NCI-H524 (cell line): ENCODE measurements at places on chromosomes 7 and 10.

GRCh38 chr7:25382869-25383268 is 154.6 kb upstream of the NPVF start:
- DNase-seq, result no peak

DNA sequence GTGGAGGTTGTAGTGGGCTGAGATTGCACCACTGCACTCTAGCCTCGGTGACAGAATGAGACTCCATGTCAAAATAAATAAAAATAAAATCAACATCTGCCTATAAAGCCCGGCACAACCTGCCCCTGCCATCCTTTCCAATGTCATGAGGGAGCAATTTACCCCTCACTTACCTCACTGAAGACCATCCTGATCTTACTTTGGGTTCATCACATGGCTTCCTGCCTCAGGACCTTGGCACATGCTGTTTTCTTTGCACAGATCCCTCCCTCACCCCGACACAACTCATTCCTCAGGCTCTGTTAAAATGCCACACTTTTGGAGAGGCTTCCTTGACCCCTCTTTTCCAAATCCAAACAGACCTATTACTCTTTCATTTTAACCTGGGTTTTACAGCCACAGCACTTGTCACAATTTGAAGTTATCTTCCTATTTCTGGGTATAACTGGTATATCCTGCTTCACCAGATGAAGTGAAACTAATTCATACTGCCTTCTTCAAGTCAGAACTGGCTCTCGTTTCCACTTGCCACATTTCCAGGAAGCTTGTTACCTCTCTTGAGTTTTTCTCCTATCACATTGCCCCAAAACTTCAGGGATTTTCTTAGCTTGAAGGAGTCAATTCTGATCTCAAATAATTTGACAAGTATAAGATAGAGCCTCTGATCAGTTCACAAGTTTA is 69.3 kb upstream of the PARD3 start:
- no peak for DNase-seq

DNA sequence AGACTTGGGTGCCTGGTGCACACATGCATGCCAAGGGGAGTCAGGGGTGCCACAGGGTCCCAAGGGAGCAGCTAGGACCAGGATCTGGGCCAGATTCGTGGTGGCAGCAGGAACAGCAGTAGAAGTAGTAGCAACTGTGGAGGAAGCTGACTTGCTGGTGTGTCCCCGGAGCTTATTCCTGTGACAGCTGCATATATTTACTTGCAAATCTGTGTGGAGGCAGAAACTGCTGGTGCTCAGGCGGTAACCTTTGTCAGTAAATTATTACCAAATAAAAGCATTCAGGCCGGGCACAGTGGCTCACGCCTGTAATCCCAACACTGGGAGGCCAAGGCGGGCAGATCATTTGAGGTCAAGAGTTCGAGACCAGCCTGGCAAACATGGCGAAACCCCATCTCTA is 67.4 kb upstream of the RAB18 start:
- DNase-seq, result no peak

- DNase-seq, result no peak
Measured at GRCh38 chr7:2381227-2381626, 22.2 kb upstream of the CHST12 start.

DNA sequence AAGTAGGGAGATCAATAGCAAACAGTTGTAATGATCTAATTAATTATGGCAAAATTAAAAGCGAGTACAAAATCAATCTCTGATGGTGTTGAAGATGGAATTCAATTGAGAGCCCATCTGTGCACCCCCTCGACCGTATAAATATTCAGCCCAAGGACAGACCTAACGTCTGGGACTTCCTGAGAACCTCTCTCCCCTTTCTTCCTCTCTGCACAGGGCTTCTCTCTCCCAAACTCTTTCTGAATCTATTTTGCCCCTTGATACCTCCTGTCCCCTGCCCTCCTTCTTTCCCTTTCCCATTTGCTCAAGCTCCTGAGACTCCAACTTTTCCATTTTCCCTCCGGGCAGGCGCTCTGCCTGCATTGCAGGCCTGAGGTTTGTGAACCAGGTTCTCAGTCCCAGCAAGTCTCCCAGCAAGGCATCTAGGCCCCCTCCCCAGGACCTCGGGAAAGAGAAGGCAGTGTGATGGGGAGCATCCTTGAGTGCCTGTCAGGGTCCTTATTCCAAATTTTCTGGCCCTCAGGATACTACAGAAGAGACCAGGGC is 8.5 kb upstream of the PAX2 start:
- DNase-seq, result no peak

DNA sequence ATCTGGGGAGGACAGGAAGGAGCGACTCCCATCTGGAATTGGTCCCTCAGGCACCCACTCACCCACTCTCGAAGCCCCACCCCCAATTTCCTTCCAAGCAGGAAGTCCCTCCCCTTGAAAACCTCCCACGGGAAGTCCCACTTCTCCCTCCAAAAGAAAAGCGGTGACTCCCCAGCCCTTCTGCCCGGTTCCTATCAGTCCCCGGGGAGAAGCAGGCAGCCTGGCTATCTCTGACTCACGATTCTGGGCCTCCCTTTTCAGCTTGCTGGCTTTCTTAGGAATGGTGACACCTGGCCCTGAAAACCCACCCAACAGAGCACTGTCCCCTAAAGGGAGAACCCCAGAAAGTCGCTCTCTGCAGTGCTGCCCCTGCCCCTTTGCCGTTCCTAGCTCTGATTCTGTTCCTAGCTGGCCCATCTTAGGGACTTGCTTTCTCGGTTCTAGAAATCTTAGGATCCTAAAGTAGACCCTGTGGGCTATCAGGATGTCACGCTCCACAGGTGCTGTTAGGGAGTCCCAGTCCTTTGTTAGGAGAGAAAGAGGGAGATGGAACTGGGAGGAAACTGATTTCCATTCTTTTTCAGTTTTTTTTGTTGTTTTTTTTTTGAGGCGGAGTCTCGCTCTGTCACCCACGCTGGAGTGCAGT is 6.0 kb downstream of the TSC22D4 start:
- no peak for DNase-seq

DNA sequence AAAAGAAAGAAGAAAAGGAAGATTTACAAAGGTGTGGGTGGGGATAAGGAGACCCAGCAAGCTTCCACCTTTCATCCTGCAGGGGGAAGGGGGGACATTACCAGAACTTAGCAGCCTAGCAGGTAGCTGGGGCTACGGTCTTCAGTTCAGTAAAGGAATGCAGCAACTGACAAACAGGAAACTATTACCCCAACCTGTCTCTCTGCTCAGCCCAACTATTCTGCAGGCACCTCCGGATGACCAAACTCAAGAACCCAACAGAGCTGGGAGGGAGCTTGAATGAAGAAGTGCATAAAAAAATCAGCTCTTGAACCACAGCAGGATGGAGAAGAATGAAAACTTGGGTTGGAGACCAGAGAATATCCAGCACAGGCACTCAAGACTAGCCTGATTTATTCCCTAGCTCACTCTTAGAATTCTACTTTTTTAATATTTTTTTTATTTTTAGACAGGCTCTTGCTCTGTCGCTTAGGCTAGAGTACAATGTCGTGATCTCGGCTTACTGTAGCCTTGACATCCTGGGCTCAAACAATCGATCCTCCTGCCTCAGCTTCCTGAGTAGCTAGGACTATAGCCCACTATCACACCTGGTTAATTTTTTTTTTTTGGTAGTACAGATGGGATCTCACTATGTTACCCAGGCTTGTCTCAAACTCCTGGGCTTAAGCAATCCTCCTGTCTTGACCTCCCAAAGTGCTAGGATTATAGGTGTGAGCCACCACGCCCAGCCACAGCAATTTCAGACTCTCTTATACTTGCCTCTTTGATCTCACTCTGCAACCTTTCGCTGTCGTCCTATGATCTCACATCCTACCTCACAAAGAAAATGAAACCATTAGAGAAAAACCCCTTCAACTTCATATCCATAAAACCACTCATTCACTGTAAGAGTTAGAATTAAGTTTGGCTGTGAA is 18.5 kb upstream of the C10orf67 start:
- DNase-seq, result no peak

- DNase-seq, result no peak
Measured at GRCh38 chr7:44057849-44058758, 7.3 kb downstream of the PGAM2 start.

- no peak for DNase-seq
Measured at GRCh38 chr10:120490288-120490687, 33.3 kb downstream of the PLPP4 start.

DNA sequence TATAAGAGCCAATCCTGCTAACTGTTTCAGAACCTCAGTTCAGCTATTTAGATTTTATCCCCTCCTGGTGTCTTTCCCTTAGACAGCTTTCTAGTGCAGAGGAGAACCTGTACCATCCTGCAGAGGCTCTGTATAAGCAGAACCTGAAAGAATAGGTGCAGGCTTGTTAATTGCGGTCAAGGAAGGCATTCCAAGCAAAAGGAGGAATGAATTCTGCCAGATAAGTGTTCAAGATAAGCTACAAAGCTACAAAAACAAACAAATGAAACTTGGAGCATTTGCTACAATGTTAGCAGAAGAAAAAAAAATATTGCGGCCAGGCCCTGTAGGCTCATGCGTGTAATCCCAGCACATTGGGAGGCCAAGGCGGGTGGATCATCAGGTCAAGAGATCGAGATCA is 32.6 kb upstream of the AGMO start:
- no peak for DNase-seq

GRCh38 chr7:50273301-50273700 is 31.2 kb upstream of the IKZF1 start:
- no peak for DNase-seq

GRCh38 chr7:101861218-101861775 is 43.9 kb downstream of the CUX1 start:
- no peak for DNase-seq

- no peak for DNase-seq
Measured at GRCh38 chr7:29318853-29319718, 124.5 kb downstream of the CHN2 start.

DNA sequence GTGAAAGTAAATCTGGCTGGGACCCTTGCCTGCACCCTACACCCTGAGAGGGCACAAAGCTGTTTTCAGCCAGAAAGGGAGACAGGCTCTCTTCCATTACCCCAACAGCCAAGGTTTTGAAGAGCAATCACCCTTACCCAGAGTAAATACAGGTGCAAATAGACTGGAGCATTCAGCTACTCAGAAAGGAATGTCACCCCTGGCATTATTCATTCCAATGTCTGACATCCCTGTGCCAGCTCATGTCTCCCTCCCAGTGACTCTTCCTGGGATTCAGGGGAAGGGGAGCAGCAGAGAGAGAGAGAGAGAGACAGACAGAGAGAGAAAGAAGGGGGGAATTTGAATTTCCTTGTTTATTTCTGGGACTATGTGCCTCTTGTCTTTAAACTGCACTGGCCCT is 611.8 kb downstream of the SORCS3 start:
- DNase-seq, result no peak

DNA sequence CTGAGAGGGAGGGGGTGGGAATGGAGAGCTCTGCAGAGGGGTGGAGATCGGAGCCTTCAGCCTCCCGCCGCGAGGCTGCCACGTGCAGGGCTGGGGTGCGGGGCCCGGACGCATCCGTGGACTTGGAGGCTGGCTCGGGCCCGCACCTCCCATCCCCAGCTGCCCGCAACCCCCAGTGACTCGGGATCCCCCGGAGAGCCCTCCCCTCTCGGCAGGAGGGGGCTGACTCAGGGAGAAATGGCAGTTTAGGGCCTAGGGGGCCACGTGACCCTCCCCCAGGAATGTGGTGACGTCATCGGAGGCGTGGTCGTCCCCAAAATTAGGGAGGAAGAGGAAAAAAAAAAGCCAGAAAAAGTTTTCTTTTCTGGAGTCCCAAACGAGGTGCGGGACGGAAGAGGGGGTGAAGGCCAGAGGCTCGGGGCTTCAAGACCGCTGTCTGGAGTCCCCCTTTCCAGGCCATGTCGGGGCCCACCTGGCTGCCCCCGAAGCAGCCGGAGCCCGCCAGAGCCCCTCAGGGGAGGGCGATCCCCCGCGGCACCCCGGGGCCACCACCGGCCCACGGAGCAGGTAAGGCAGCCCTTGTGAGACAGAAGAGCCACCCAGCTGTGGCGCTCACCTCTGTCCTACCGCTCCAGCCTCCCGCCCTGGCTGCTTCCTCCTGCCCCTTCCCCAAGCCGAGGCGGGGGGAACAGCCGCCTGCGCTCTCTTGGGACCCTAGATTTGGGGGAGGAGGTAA is at the start of gene TRIP6:
Gene TRIP6 (plus strand): TSS at position 348 of the 736 bp plus-strand sequence. CDS start 111 bp downstream, at position 459.
- no peak for DNase-seq

- DNase-seq, result no peak
Measured at GRCh38 chr10:7015457-7015856, 395.4 kb downstream of the SFMBT2 start.

DNA sequence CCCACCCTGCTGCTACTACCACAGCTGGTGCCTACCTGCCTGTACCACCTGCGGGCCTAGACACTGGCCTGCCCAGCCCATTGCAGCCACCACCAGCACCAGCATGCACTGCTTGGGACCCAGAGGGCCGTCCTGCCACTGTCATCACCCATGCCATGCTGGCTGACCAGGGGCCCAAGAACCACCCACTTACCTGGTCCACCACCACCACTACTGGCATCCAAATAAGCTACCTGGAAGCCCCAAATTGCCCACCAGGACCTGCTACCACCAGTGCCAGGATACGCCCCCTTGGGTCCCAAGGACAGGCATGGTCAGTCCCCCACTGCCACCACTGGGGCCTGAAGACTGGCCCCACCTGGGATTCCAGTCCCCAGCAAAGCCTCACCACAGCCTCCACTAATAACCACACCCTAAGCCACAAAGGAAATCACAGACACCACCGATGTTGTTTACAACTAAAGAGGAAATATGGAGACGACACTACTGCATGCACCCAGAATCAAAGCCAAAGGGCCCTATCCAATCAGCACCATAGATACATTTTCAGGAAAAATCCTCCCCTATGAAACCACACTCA is 70.5 kb upstream of the DIP2C start:
- no peak for DNase-seq

DNA sequence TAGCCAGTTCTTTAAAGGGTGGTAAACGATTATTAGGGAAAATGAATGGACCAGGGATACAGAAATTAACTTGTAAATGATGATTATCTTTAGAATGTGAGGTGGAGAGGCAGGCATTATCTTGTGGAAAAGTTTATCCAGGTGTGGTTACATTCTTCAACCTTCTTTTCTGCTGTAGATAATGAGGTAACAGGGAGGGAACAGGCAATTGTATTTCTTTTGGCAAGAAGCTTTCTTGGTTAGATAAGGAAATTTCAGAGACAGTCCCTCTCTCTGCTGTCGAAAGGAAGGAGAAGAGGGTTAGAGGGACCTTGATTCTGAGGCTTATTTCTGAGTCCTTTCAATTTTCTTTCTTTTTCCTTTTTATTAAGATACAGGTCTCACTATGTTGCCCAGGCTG is 32.1 kb downstream of the MRPL32 start:
- DNase-seq, result no peak

DNA sequence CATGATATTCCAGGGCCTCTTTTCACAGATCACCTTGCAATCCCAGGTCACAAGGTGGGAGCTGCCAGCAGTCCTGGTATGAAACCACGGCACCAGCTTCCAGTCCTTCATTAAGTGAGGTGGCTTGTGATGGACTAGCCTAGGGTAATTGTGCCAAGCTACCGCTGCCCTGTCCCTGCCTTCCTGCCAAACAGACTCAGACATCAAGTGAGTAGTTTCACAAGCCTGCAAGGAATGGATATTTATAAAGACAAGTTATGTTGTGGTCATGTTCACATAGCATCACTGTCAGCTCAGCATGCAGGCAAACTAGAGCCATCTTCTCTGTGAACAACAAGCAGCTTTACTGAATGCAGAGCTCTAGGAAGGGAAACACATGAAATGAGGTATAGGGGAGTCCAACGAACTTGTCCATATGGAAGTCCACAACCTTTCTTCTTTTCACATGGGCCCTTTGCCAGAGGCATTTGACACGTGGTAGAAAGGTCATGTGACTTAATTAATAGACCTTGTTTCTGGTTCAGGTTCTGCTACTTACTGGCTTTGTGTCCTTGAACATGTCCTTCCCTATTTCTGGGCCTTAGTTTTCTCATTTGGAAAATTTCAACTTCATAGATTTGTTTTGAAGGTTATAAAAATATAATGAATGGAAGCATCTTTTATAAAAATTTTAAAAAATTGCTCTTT is 1061.2 kb downstream of the KCNMA1 start:
- DNase-seq, result no peak
